ENCODE measurements at places on chromosomes 12 and 14.

- no peak for DNase-seq
Measured at GRCh38 chr14:76917745-76918255, 91.6 kb downstream of the LRRC74A start.

GRCh38 chr12:109670731-109671130, 42.9 kb upstream of the FAM222A start:
- DNase-seq, result no peak

- no peak for DNase-seq
Measured at GRCh38 chr14:54503486-54503885, 6.2 kb upstream of the CGRRF1 start.

- no peak for DNase-seq
Measured at GRCh38 chr12:43973385-43973784, 137.5 kb downstream of the TMEM117 start.

DNA sequence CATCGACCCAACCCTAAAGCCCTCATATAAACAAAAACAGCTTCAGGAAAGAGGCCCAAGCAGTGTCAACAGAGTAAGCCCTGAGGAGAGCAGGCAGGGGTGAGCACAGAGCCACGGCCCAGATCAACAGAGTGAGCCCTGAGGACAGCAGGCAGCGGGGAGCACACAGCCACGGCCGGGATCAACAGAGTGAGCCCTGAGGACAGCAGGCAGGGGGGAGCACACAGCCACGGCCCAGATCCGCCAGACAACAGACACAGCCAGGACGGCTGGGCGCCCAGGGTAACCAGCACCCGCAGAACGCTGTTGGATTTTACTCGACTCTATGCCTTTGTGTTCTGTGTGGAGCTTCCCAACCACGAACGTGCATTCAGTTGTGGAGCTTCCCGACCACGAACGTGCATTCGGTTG, 15.0 kb downstream of the CCDC85C start:
- DNase-seq, result no peak

DNA sequence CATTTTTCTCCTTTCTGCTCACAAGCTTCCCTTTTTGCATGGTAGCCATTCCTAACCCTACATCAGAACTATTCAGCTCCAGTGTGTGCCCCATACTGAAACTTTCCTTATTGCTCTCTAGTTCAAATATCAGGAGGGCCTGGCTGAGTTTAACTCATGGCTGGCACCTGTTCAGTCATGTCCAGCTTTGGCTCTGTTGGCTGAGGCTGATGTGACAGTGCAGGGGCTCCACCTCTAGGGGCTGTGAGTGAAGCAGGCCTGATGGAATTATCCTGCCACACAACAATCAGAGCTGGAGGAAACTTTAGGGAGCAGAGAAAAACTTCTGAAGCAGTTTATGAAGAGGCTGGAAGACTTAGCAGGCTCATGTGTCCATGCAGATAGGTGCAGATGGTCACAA, 8.5 kb downstream of the COQ6 start:
- DNase-seq, result no peak

DNA sequence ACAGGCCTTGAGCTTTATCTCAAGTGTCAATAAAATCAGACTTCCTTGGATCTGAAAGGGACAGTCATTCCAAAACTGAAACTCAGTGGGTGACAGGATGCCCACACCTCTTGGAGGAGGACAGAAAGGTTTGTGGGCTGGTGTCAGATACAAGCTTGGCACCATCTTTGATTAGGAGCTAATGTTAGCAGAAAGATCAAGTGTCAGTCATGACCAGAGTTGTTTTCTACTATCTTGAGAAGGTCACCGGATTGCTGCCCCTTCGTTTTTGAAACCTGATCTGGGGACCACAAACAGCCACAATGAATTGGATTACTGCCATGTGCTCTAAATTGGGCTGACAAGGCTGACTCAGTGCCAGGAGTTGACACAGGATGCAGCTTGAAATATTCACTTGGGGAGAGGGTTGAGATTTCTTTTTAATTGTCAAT, 88.3 kb downstream of the OTOGL start:
- DNase-seq, result no peak

DNA sequence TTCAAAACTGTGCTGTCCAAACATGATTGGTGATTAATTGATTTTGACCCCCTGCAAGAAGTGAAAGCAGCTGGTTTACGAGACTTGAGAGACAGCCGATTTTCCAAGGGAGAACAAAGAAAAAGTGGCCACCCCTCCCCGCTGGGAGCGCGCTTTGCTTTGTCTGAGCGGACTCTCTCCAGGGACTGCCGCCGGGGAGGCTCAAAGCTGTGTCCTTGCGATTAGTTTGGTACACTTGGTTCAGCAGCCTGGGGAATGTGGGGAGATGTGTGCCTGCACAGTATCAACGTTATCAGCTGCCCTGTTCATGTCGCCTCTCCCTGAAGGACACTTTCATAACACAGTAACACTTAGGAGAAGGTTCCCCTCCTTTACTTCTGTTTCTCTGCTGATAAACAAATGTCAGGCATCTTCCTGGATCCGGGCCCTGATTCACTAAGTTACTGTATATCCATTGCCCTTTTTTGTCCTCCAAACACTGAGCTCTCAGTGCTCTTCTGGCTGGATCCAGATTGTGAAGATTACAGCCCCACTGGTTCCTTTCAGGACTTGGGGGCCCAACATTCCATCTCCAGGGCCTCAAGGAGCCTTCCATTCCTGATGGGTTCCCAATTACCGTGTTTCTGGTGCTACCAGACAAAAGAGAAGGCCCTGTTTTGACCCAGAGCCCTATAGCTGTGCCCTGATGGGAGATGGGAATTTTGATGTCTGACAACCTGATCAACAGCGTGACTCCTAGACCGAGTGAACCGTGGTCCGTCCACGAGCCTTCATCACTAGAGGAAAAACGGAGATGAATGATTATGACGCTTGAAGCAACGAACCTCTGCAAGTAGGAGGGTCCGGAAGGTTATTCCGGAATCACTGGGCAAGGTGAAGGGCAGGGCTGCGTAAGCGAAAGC, 31.7 kb upstream of the TUBA1C start:
- no peak for DNase-seq

GRCh38 chr12:6613776-6614512, 6.8 kb upstream of the CHD4 start:
- DNase-seq, result peak; percentile 100

GRCh38 chr12:115606040-115606439, 671.5 kb downstream of the MED13L start:
- DNase-seq, result no peak

DNA sequence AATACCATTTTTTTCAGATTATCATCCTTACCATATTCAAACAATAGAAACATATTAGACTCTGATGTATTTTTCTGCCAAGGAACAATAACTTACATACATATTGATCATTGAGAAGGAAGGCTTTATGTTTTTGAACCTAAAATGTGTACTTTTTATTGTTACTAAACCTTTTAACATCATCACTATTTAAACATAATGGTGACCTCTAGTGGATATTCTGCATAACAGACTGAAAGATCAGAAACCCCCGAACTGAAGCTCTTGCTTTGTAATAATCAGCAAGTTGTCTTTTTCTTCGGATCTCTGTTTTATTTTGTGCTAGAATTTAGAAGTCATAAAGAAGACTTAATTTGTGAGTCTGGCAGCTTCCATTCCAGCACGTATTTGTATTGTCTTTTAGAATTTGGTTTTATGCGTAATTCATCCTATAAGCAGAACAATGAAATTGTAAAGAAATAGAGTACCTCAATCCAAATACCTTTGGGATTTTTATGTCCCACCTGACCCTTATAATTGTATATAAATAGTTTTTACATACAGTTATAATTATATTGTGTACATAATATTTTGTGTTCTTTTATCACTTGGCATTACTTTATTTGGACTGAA, 125.9 kb upstream of the ATF1 start:
- DNase-seq, result no peak

GRCh38 chr12:110932046-110932445, 11.7 kb upstream of the MYL2 start:
- DNase-seq, result no peak

DNA sequence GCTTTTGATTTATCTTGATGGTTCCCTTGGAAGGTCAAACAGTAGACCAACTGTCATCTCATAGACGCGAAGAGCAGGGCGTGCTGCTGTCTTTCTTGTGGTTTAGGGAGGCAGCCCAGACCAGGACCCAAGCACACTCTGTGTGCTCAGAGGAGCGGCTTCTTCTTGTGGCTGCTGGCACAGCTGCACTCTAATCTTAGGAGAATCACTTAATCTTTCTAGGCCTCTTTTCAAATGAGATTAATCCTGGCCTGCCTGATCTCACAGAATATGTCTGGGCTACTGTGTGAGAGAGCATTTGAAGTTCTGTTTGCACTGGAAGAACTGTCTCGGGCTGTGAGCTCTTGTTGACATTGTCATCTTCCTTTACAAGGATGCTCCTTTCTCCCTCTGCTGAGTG, 60.0 kb upstream of the TRAF3 start:
- DNase-seq, result no peak

DNA sequence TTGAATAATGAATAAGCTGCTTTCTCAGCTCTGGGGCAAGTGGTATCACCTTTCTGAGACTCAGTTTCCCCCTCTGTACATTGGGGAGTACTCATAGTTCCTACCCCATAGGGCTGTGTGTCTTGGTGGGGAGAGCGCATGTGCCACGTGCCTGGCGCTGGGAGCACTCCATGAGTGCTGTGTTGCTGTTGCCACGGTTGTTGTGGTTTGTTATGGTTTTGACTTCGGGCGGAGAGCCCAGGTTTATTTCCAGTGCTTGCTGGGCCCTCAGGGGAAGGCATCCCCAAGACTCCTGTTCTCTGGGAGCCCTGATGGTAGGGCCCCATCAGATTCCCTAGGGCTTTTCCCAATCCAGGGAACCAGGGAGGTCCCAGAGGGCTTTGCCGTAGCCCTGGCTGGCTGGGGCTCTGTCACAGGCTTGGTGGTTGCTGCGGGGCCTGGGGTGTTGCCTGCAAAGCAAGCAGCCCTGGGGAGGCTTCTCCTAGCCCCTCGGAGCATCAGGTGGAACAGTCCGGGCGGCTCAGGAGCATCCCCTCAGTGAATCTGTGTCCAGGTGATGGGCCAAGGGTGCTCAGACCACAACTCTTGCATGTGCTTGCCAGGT, 18.6 kb downstream of the SH2B3 start:
- DNase-seq, result no peak

- DNase-seq, result no peak
Measured at GRCh38 chr12:6229224-6230218, 29.3 kb downstream of the CD9 start.

All from NT2/D1 (cell line).